ENCODE measurements at places on chromosomes 5 and 9.

GRCh38 chr5:10578293-10578665 lies 14.4 kb downstream of the ANKRD33B start:
- DNase-seq = no peak

GRCh38 chr5:157987259-157987658 lies 128.3 kb upstream of the CLINT1 start:
- DNase-seq = no peak

GRCh38 chr9:7313389-7313788 lies 486.2 kb downstream of the DMAC1 start:
- no peak for DNase-seq

GRCh38 chr5:1885868-1886845 lies 3.4 kb upstream of the IRX4 start:
- DNase-seq = no peak

DNA sequence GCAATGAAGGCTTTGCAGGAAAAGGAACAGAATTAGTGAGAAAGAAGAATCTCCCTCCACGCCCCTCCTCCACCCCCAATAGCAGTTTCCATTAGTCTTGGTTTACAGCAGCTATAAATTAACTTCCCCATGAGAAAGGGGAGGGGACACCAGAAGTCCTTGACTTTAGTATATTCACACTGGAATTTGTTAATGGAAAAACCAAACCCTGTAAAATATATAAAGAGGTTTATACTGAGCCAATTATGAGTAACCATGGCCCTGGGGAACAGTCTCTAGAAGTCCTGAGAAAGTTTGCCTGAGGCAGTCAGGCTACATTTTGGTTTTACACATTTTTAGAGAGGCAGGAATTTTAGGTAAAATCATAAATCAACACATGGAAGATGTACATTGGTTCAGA lies 88.5 kb downstream of the ALDH1A1 start:
- no peak for DNase-seq

Measured in CD4-positive, alpha-beta T cell treated with Interleukin-1 beta for 1 hour (primary cell).